CD4-positive, alpha-beta T cell treated with Interleukin-6 at 100 ng/mL for 8 hours (primary cell): ENCODE measurements at places on chromosomes 11 and 22.
A peak's percentile ranks its signal among the peaks of the same experiment; 100 is the strongest.

GRCh38 chr11:120808616-120809050 is 215.3 kb upstream of the TBCEL start:
- DNase-seq: no peak

DNA sequence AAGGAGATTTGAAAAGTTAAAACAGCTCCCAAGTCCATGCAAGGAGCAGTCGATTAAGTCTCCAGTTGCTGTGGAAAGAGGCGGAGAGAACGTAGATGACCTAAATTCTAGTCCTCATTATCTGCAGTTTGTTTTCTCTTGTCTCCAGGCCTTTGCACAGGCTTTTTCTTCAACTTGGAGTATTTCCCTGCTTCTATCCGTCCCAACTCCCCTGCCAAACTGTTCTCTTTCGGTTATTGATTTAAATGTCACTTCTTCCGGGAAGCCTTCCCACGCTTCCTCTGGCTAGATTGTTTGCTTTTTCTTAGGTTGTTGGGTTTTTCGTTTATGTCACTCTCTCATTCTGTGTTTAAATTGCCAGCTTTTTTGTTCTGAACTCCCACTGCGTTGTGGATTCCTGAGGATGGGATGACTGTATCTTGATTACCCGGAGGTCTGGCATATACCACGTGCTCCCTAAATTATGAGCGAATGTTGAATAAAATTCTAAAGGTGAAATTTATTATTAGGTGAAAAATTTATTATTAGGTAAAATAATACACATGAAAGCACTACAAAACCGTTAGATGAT is 463 bp downstream of the TMEM126B start:
- peak; percentile 1 for DNase-seq

GRCh38 chr11:125594958-125595357 is 2.3 kb downstream of the STT3A start:
- DNase-seq: no peak

- DNase-seq: no peak
Observed at GRCh38 chr11:117300773-117301172, 9.6 kb downstream of the BACE1-AS start.

DNA sequence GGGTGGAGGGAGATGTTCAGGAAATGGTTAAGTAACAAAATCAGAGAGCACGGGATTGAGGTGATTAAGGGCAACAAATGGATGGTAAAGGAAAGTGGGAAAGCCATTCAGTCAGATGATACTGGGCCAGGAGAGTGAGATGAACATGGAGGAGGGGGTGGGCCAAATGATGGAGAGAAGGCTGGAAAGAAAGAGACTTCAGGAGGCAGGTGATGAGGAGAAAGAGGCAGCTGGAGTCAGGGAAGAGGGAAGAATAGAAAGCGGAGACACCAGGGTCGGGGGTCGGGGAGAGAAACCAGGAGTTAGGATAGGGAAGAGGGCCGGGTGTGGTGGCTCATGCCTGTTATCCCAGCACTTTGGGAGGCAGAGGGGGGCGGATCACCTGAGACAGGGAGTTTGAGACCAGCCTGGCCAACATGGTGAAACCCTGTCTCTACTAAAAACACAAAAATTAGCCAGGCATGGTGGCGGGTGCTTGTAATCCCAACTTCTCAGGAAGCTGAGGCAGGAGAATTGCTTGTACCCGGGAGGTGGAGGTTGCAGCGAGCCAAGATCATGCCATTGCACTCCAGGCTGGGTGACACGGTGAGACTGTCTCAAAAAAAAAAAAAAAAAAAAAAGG is 4.7 kb upstream of the KDM2A start:
- no peak for DNase-seq

DNA sequence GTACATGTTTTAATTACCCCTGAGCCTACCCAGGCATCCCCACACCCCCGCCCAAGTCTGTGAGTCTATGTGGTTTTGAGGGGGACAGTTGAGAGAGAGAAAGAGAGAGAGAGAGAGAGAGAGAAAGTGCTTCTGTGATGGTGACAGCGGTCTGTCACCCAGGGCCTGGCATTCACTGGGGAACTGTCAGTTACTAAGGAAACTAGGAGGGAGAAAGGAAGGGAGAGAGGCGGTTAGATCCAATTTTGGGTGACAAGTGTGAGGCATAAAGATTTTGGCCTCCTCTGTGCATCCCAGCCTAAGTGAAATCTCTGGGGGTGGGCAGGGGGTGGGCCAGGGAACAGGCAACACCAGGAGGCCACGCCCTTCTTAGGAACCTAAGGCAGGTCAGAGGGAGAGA is 498.3 kb downstream of the BUD13 start:
- no peak for DNase-seq

- DNase-seq: no peak
Observed at GRCh38 chr11:58055806-58056401, 25.2 kb downstream of the OR6Q1 start.

DNA sequence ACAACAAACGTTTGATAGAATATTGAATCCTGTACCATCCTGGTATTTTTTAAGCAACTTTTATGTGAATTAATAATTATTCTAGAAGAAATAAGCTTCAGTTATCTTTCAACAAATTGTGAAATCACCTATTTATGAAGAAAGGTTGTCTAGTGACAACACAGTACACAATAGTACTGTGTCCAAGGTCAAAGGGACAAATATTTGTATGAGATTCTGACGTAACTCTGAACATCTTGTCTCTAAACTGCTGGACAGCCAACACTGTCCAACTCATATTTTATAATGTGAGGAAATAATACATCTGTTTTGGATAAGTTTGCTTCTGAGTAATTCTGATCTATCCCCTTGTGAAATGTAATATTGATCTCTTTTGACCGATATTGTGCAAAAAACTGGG is 18.9 kb downstream of the CASP5 start:
- no peak for DNase-seq
